Germinal center (tissue), 1 donor: ENCODE measurements at places on chromosomes 16 and 17.

GRCh38 chr17:68908045-68908444, 47.1 kb downstream of the ABCA8 start:
- DNase-seq, result no peak

DNA sequence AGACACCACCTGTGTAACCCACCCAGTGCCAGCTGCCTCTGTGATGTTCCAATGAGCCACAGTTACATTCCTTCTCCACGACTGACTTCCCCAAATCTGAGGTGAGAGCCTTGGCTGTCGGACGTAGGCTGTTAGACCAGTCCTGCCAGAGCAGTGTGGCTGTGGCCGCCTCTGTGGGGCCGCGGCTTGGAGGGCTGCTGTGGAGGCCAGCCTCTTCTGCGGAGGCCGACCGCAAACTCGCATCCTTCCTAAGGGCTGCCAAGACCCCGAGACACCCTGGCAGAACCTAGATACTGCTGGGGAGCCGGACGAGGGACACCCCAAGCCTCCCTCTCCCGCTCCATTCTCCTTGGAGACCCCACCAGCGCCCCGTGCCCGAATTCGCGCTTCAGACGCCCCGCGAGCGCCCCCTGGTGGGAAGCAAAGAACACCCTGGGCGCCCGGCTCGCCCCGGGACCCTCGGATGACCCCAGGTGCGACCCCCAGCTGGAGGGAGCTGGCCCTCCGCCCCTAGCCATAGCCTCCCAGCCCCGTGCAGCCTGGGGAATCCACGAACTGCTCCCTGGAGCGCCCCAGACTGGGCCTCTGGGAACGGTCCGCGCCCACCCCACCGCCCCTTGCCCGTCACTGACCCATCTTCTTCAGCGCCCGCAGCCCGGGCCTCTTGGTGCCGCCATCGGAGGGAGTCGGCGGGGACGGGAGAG, 547 bp downstream of the PLCD3 start:
- peak; percentile 49 for DNase-seq

GRCh38 chr17:83132251-83133081, 53.1 kb downstream of the METRNL start:
- DNase-seq, result no peak

DNA sequence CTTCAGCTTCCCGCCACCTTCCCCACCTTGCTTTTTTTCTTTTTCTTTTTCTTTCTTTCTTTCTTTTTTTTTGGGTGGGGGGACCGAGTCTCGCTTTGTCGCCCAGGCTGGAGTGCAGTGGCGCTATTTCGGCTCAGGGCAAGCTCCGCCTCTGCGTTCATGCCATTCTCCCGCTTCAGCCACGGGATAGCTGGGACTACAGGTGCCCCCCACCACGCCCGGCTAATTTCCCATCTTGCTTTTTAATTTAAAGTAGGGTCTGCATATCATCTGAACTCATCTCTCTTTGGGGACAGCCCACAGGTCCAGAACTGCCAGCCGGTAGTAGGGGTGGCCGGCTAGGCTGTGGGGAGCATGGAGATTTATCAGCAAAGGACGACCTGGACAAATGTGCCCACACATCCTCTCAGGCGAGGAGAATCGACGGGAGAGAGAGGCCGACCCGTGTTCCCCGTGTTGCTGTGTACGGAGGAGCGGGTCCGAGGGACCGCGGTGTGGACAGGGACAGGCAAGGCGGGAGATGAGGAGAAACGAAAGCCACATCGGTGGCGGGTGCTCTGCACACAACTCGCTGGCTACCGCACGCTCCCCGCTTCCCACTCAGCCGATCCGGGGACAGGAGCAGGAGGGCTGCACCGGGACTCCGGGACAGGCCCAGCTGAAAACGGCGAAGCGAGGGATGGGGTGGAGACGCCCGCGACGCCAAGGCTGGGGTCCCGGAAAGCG, 2.4 kb downstream of the MT1M start:
- no peak for DNase-seq

- DNase-seq, result peak; percentile 99
Measured at GRCh38 chr17:44947461-44948314, at the start of gene KIF18B. KIF18B (minus strand) TSS chr17:44947773; CDS start chr17:44936344, 11,429 bp downstream.

DNA sequence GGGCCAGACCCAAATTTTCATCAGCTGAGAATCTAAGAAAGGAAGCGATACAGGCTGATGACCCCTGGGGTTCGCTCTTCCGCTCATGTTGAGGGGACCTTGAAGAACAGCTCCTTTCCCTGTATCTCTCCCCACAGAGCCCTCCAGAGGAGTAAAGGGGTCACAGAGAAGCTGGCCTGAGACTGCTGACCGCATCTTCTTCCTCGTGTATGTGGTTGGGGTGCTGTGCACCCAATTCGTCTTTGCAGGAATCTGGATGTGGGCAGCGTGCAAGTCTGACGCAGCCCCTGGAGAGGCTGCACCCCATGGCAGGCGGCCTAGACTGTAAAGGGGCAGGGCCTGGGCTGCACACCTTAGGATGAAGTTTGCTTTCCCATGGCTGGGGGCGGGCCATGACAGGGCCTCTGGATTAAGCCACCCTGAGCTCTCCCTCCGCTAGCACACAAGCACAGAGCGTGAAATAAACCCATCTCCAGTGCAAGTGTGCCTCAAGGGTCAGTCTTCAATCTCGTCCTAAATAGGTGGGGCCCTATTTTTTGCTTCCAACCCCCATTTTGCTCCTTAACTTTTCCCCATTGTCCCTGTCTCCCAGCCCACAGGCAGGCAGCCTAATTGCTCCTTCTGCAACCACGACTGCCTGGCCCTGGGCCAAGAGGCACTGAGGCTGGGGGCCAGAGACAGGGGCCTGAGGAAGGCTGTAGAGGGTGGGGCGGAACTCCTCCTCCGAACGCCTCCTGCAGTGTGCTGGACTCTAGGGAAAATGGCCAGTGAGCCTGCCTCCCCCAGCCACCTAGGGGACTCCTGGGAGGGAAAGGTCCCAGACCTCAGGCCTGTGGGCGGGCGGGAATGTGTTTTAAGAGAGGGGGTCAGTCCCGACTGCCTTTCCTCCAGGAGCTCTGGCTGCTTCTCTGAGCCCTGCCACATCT, 3.6 kb downstream of the ZACN start:
- DNase-seq, result no peak

GRCh38 chr17:17149520-17150447, 56.3 kb downstream of the PLD6 start:
- no peak for DNase-seq

DNA sequence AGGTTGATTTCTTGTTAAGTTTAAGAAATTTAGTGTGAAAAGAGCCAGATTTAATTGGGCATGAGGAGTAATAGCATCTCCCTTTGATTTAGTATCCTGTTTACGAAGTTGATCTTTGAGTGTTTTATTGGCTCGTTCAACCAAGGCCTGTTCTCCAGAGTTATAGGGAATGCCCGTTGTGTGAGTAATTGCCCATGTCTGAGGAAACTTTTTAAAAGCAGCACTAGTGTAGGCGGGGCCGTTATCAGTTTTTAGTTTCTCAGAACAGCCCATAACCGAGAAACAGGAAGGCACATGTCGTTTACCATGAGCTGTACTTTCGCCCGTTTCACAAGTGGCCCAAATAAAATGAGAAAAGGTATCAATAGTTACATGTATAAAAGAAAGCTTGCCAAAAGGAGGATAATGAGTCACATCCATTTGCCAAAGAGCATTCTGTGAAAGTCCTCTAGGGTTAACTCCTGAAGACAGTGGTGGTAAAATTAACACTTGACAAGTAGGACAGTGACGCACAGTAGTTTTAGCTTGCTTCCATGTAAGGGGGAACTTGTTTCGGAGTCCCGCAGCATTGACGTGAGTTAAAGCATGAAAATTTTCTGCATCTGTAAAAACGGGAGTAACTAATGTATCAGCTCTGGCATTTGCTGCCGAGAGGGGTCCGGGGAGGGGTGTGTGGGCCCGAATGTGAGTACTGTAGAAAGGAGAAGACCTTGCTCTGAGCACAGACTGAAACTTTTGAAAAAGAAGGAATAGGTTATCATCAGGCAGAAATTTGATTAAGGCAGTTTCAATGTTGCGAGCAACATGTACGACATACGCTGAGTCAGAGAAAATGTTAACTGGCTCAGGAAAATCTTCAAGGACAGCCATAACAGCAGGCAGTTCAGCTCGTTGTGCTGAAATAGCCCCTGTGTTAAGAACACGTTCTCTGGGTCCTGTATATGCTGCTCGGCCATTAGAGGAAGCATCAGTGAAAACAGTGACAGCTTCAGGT, 18.5 kb upstream of the KCTD5 start:
- DNase-seq, result no peak

DNA sequence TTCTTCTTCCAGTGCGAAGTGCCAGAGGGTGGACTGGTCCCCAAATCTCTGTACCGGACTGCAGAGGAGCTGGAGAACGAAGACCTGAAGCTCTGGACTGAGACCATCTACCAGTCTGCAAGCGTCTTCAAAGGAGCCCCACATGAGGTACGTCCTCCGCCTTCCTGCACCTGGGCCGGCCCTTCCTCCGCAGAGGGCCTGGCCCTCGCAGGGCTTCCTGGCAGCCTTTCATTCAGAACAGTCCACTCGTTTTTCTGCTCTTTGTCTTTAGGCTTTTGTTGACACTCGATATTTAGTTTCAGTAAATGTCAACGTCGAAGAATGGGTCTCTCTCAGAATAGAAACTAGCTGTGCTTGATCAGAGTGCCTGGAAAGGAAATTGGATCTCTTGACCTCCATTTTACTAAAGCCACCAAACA, 68.6 kb downstream of the SEC14L1 start:
- no peak for DNase-seq

GRCh38 chr16:73390491-73390890, 342.6 kb upstream of the ZFHX3 start:
- DNase-seq, result no peak

GRCh38 chr16:66617010-66617434, 12.5 kb downstream of the CMTM3 start:
- no peak for DNase-seq

GRCh38 chr16:57788252-57788841, 13.9 kb downstream of the KIFC3 start:
- no peak for DNase-seq

DNA sequence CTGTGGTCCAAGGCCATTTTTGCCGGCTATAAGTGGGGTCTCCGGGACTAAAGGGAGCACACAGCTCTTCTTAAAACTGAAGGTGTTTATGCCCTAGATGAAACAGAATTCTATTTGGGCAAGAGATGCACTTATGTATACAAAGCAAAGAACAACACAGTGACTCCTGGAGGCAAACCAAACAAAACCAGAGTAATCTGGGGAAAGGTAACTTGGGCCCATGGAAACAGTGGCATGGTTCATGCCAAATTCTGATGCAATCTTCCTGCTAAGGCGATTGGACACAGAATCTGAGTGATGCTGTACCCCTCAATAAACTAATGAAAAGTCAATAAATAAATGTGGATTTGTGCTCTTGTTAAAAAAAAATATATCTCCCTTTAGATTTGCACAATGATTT, 20.2 kb upstream of the SHISA9 start:
- no peak for DNase-seq

DNA sequence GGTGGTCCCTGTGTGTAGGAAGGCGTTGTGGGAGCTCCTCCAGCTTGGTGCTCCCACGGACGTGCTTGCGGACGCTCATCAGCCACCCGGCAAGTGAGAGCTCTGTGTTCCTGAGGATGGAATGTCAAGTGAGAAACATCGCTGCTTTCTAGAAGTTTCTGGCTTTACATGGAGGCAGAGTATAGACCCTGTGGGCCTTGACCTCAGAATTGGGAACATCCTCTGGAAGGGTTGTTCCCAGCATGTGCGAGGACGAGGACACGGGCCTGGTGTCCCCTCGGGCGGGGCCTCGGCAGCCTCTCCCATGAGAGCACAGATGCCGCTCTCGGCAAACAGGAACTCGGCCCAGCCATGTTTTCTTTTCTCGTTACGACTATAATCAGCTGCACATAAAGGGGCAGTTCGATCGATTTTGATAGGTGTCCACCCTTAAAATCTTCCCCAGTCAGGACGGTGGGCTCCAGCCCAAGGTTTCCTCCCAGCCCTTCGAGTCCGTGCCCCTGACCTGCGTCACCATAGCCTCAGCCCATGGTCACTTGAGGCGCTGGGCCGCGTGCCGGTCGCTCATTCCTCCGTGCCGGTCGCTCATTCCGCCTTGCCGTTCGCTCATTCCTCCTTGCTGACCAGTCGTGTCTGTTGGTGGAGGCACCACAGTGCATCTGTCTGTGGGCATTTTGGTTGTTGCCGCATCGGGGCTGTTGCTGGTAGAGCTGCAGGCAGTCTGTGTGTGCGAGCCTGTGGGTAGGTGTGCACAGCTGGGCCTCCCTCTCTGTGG, 91.3 kb upstream of the ZNF750 start:
- no peak for DNase-seq
